ENCODE measurements at places on chromosomes 2 and 18.

GRCh38 chr2:200502196-200502595 is 7.7 kb downstream of the KCTD18 start:
- DNase-seq, result no peak

DNA sequence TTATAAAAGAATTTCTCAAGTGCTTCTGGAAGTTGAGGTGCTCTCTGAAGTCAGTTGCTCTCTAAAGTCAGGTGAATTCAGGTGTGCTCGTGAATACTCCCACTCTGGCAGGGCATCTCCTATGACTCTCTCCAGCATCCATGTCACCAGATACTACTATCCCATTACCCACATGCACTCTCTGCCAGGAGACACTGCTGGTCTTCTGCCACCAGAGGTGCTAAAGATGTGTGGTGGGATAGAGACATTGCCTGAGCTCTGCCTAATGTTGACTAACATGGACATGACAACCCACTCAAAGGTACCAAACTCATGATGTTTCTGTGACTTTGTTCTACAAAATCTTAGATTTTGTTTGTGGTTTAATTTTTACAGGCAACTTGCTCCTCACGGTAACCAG is 106.4 kb upstream of the HNRNPA3 start:
- DNase-seq, result no peak

DNA sequence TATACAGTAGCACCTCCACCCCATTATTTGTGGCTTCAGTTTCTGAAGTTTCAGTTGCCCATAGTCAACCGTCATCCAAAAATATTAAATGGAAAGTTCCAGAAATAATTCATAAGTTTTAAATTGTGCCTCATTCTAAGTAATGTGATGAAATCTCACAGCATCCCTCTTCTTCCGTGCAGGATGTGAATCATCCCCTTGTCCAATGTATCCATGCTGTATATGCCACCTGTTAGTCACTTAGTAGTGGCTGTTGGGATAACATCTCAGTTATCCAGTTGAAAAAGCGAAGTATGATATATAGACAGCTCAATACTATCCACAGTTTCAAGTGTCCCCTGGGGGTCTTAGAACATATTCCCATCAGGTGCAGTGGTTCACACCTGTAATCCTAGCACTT is 119.1 kb upstream of the OTX1 start:
- no peak for DNase-seq

GRCh38 chr2:11949732-11950523 is 203.5 kb downstream of the LPIN1 start:
- peak; percentile 65 for DNase-seq

DNA sequence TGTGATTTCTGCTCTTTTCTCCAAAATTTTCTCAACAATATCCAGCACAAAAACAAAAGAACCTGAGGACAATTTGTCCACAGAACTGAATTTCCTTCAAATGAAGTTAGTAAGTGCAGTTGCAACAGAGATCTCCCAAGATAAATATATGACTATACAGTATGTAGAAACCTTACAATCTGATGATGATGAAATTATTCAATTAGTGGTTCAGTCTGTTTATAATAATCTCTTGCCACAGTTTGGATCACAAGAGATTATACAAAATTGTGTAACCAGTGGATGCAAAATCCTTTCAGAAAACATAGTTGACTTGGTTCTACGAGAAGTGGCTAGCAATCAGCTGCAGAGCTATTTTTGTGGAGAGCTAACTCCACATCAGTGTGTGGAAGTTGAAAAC is 68.7 kb downstream of the FSIP2 start:
- DNase-seq, result no peak

GRCh38 chr2:157820193-157820592 is 55.9 kb downstream of the ACVR1 start:
- DNase-seq, result peak; percentile 53

DNA sequence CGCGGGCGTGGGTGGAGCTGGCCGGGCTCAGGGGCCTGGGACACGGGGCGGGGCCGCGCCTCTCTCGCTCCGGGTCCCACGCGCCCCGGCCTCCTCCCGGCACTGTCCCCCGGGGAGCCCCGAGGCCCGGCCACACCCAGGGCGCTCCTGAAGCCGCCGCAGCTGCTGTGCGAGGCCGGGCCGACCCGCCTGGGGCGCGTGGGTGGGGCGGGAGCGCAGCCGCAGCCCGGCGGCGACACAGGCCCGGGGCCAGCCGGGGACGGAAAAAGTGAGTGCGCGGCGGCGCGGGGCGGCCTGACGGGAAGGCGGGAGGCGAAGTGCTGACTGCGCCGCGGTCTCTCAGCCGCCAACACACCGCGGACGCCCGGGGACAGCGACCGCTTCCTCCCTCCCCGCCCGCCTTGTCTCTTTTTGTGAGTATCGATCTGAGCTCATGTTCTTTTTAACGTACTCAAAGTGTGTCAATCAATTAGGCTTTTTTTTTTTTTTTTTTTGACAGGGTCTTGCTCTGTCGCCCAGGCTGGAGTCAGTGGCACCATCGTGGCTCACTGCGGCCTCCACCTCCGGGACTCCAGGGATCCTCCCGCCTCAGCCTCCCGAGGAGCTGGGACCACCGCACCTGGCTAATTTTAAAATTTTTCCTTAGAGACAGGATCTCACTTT is 14.5 kb downstream of the PDCD1 start:
- DNase-seq, result peak; percentile 26

DNA sequence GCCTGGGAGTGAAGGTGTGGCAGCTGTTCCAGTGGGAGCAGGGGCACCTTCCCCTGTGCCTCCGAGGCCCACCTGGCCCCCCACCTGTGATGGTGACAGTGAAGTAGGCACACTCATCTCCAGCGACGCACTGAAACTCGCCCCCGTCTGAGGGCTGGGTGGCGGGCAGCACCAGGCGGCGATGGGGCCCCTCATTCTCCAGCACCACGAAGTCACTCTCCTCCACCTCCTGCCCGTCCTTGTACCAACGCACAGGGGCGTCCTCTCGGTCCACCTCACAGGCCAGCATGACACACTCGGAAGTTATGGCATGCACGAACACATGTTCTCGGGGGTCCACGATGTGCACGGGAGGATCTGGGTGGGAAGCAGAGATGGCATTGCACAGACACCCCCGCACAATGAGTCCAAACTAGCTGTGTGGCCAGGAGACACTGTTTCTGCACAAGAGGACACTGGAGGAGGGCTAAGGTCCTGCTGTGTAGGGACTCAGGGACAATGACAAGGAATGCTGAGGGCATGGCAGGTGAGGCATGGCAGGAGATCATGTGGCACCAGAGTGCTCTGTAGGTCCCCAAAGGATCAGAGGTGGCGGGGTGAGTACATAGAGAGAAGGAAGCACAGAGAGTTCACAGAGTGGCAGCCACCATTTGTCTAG is 7.9 kb downstream of the OBSL1 start:
- DNase-seq, result no peak

All from AG10803 (cell line).